ENCODE measurements at places on chromosomes 3 and 15. TPM values are rescaled to one million over a fixed set of nuclear protein-coding genes. Genes with fewer than 3 reads are reported as not detected.

Gene USP13
- total RNA-seq = 11.4 TPM

Gene SUCNR1
- total RNA-seq = 0.33 TPM

Gene GOLGA6L9
- total RNA-seq = 2.1 TPM

Gene TRIM42
- not detected for total RNA-seq

Gene ANKRD34C
- not detected for total RNA-seq

Gene ST6GAL1
- total RNA-seq = 42.3 TPM

Gene ACTC1
- 0.15 TPM for total RNA-seq

Gene CLEC3B
- total RNA-seq = 55.7 TPM

Gene MAGI1
- 70.5 TPM for total RNA-seq

Gene DIPK2A
- 39.4 TPM for total RNA-seq

Gene BCHE
- total RNA-seq = 27.1 TPM

Gene CCR3
- not detected for total RNA-seq

Gene TLR9
- total RNA-seq = not detected

Gene PAQR5
- total RNA-seq = 2.6 TPM

Gene RETNLB
- not detected for total RNA-seq

Gene HES1
- 110 TPM for total RNA-seq

Gene SNX4
- total RNA-seq = 35.7 TPM

Gene TMEM158
- total RNA-seq = 0.48 TPM

Gene RASGRF1
- 0.15 TPM for total RNA-seq

Measured in breast epithelium (tissue), 4 donors.